Activated CD4-positive, alpha-beta T cell treated with anti-CD3 and anti-CD28 coated beads for 48 hours (primary cell): ENCODE measurements at places on chromosomes 11 and 22.

- DNase-seq = no peak
Measured at GRCh38 chr22:36773935-36774334, 2.0 kb downstream of the IFT27 start.

DNA sequence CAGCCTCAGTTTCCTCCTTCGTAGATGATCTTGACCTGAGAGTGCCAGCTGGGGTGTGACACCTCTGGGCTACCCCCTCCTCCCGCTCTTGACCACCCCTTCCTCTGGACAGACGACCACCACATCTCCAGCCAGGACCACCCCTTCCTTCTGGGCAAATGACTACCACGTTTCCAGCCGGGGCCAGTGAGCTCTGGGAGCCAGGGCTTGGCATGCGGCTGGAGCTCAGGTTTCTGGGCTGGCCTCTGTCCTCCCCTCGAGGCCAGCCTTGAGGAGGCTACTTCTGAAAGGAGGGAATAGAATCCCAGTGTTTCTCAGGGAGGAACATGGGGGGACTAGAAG is 120.9 kb downstream of the KCNQ1OT1 start:
- no peak for DNase-seq

- DNase-seq = no peak
Measured at GRCh38 chr11:63511048-63511748, 5.3 kb downstream of the LGALS12 start.

DNA sequence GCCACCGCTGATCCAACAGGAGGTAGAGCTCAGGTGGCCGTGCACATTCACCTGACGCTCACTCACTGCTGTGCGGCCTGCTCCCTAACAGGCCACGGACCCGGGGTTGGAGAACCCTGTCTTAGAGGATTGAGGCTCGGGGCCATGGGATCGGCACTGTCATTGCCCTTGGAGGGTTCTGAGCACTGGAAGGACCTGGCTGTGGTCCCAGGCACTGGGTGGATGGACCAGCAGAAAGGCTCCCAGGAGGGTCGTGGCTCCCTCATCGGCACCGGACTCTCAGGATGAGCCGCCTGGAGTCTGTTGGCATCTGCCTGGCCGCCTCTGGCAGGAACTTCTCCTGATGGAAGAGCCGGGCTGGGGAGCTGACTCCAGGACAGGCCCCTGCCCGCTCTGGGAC is 6.5 kb downstream of the KCNQ1 start:
- DNase-seq = no peak

- DNase-seq = no peak
Measured at GRCh38 chr11:83895516-83895915, 609.3 kb upstream of the CCDC90B start.

- no peak for DNase-seq
Measured at GRCh38 chr11:38818720-38819119, 2220.7 kb upstream of the RAG2 start.

DNA sequence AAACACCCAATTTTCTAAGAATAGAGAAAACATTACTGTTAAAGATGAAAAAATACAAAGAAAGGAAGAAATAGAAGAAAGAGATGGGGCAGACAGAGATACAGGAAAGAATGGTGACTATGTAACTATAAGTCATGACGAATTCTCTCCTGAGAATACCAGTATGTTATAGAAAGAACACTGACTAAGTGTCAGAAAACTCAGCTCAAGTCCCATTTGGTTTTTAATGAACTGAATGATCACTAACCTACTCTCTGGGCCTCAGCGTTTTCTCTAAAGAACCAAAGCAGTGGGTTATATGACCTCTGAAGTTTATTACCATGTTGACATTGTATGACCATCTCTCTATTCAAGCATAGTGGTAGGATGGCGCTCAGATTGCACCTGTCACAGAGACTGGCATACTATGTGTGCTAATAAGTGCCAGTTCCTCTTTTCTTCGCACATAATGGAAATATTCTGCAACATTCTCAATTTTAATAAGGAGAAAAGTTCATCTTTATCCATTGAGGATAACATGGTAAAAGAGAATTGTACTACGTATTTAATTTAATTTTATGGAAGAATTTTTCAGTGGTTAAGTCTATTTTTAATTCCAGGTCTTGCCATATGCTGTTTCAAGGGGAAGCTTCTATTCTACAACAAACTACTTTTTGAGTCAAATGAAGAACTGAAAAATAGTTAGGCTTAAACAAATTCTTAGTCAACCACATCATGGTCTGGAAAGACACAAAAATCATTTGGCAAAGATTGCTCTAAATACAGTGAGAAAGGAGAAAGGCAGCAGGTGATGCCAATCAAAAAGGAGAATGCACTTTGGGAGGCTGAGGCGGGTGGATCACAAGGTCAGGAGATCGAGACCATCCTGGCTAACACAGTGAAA is 25.0 kb upstream of the EED start:
- no peak for DNase-seq

GRCh38 chr11:59787816-59788215 is 22.8 kb downstream of the MRPL16 start:
- no peak for DNase-seq

DNA sequence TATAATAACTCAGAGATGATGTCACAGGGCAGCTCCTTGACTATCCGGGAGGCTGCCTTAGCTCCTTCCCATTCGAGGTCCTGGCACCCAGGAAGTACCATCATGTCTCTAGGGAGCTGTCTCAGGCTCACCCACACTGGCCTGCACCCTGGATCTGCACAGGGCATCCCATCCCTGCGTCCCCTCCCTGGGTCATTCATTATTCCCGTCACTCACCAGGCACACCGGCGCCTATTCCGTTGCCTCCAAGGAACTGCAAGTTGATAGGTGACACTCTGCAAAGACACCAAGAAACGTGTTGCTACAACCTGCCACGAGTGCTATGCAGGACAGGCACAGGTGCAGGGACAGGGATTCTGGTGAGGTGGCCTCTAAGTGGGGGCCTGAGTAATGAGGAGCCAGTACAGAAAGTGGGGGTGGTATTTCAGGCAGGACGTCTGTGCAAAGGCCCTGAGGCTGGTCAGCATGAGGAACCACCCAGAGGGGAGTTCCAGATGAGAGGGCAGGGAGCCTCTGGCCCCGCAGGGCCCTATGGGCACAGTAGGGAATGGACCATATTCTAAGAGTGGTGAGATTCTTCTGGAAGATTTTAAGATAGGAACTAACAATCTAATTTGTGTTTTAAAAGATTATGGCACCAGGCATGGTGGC is 71.6 kb upstream of the SHANK2 start:
- DNase-seq = no peak

GRCh38 chr22:32627091-32627490 is 152.5 kb downstream of the FBXO7 start:
- DNase-seq = no peak

- DNase-seq = peak; percentile 65
Measured at GRCh38 chr22:43151251-43152002, at the start of gene TSPO. TSS of gene TSPO (plus strand) at chr22:43151559. CDS start at chr22:43159239, 7,680 bp downstream.

DNA sequence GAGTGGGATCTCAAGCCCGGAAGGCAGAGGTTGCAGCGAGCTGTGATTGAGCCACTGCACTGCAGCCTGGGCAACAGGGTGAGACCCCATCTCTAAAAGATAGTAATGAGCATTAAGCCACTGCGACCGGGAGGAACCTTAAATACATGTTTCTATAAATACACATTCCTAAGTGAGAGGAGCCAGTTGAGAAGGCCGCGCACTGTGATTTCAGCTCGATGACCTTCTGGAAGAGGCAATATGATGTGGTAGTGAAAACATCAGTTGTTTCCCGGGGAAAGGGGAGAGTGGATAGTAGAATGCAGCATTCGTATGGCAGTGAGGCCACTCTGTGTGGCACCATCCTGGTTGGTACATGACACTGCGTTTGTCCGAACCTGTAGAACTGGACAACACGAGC is 18.0 kb downstream of the PTDSS2 start:
- no peak for DNase-seq

- DNase-seq = peak; percentile 71
Measured at GRCh38 chr22:40401532-40401931, 31.1 kb downstream of the SGSM3 start.

DNA sequence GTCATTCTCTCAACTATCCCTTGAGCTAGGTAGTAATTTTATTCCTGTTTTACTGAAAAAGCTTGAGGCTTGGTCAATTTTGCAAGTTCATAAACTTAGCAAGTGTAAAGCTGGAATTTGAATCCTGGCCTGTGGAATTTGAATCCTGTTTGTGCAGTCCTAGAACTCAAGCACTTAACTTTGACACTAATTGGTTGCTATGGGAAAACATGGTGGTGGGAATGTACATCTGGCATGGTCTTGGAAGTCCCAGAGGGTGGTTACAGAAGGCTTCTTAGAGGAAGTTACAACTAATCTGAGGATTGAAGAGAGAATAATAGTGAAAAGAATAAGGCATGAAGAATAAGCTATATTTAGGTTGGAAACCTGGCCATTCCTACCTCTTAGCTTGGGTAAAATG is 66.5 kb upstream of the LIN7C start:
- DNase-seq = no peak

- no peak for DNase-seq
Measured at GRCh38 chr11:34976496-34977088, 60.2 kb downstream of the PDHX start.

GRCh38 chr11:22584976-22585375 is 40.6 kb downstream of the FANCF start:
- no peak for DNase-seq

- no peak for DNase-seq
Measured at GRCh38 chr11:103465555-103466140, 356.4 kb downstream of the DYNC2H1 start.

DNA sequence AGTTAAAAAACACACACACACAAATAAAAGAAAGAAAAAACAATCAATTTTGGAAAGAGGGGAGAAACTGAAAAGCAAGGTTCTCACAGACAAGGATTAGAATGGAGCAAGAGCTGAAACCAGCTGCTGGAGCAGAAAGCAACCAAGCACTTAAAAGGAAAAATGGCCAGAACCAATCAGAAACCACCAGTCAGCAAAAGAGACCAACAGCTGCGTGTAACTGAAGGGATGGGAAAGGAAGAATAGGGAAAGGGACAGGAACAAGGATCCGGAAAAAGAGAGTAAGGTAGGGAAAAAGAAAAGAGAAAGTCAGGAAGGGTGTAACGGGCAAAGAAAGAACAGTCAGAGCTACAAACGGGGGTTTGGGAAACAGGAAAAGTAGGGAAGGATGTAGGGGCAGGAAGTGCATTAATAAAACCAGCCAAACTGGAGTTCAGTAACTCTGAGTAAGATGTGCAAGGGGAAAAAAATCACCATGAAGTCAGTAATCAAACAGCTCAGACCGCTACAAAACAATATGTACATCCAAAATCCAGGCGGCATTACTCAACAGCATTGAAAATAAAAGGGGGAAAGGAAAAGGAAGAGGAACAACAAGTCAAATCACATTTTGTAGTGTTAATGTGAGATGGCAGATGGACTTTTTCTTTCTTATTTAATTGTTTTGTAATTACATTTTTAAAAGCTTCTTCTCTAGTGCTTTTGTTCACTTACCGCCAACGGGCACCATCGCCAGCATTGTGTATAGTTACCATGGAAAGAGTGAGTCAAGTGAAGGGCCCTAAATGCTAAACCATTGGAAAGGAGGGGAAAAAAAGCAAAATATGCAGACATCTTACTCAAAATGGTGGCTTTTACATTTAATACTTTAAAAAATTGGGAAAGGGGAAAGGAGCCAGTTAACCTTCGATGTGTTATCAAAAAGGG is 49.2 kb downstream of the APOL5 start:
- DNase-seq = no peak

- DNase-seq = no peak
Measured at GRCh38 chr11:65613091-65613928, 711 bp downstream of the MAP3K11 start.

DNA sequence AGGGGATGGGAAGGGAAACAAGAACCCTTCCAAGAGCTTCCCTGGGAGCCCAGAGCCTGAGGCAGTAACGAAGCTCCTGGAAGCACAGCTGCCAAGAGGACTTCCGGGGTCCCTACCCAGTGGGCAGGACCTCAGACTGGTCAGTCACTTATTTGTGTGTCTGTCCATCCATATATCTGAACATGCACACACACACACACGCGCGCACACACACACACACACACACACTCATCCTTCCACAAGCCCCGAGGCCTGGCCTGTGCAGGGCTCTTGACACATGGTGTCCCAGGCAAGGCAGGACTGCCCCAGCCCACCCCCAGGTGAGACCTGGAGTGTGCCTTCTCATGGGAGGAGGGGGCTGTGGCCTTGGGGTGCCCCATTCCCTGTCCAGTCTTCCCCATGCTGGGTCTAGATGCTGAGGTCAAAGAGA is 44.9 kb downstream of the IGLL5 start:
- no peak for DNase-seq

- no peak for DNase-seq
Measured at GRCh38 chr11:111996129-111996528, 29.1 kb upstream of the DLAT start.

DNA sequence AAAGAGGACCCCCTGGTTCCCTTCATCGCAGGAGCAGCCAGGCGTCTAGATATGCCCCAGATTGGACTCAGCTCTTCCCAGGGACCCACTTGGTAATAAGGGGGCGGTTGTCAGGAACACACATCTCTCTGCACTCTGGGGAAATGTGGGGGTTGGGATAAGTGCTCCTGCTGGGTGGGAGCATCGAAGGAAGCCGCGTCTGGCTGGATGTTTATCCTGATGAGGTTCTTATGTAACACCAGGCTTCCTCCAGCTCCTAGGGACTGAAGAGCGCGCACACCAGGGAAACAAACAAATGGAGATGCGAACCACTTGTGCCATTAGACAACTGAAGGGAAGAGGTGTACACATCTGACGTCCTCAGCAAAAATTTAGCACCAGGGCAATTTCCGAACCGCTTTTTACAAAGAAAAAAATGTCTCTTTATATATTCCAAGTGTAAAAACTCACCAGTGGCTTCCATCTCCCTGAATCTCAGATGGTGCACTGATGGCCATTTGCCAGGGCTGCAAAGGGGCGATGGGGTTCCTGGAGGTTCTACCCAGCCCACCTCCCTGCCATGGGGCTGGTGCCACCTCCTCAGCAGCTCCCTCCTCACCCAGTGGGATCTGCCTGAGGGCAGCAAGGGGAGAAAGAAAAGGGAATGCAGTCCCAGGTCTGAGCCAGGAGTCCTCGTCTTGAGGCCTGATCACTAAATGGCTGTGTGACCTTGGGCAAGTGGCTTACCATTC is 89.4 kb downstream of the PKNOX2 start:
- DNase-seq = no peak

DNA sequence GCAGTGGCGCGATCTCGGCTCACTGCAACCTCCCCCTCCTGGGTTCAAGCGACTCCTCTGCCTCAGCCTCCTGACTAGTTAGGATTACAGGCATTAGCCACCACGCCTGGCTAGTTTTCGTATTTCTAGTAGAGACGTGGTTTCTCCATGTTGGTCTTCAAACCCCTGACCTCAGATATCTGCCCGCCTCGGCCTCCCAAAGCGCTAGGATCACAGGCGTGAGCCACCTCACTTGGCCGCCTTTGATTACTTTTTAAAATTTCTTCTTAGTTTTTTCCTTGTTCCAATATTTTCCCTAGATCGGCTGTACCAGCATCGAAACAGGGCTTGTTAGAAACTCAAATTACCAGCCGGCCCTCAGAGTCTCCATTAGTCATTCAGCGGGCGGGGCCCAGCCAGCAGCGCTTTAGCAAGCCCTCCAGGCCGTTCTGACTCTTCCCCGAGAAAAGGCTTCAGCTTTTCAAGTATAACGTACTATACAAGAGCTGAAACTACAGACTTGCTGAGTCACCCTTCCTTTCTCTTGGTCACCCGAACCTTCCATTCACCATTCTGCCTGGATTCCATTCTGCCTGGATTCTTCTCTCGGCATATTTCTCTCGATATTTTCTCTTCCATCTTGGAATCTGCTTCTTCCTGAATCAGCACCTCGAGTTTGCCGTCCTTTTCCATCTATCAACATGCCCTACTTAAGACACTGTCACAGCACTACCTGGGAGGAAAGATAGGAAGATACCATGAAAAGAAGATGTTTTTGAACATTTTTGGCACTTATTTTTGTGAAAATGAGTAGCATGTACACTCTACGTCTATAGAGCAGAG is 6.7 kb upstream of the CAPRIN1 start:
- DNase-seq = peak; percentile 58
